Posterior vena cava (tissue), 2 donors: ENCODE measurements at places on chromosomes 3 and 15. TPM values are rescaled to one million over a fixed set of nuclear protein-coding genes. Genes with fewer than 3 reads are reported as not detected.

DNA sequence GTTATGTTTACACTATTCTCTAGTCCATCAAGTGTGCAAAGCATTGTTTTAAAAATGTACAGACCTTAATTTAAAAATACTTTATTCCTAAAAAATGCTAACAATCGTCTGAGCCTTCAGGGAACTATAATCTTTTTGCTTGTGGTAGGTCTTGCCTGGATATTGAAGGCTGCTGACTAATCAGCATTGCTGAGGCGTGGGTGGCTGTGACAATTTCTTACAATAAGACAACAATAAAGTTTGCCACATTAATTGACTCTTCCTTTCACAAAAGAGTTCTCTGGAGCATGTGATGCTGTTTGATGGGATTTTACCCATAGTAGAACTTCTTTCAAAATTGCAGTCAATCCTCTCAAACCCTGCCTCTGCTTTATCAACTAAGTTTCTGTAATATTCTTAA is 384.0 kb upstream of the TGFBR2 start:
- DNase-seq, result no peak

DNA sequence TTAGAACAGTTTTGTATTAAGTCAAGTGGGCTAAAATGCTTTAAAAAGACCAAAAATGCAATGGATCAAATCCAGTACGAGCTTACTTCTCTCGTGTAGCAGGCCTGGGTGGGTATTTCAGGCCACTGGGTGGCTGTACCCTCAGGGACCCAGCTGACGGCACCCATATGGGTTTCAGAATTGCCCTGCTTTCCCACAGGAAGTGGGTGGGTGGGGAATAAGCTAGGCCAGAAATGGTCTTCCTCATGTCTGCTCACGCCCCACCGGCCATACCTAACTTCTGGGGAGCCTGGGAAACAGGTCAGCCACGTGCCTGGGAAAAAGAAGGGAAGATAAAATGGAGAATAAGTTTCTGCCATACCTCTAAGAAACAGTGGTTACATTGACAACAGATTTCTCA is 20.3 kb downstream of the GPR160 start:
- DNase-seq, result no peak

DNA sequence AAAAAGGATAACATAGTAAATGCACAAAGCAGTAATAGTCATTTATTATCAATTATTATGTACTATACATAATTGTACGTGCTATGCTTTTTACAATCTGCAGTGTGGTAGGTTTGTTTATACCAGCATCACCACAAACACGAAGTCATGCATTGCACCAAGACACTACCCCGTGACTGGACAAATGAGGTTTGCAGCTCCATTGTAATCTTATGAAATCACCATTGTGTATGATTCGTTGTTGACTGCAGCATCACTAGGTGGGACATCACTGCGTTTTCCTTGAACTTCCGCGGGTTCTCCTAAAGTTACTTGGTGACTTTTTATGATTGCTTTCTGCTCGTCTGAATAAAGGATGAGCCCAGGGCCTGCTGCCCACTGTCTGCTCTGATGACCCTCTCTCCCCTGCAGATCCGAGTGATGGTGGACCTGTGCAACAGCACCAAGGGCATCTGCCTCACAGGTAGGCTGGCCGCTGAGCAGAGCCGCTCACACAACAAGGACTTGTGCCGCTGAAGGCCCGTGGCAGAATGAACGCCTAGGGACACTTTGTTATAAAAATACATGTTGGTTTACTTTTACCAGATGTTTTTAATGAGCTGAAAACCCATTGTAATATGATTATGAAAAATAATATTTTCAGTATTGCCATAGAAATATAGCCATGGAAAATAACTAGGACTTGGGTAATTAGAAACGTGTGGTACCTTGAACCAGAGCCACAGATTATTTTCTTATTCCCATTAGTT is 35.8 kb downstream of the GLDN start:
- DNase-seq, result no peak

DNA sequence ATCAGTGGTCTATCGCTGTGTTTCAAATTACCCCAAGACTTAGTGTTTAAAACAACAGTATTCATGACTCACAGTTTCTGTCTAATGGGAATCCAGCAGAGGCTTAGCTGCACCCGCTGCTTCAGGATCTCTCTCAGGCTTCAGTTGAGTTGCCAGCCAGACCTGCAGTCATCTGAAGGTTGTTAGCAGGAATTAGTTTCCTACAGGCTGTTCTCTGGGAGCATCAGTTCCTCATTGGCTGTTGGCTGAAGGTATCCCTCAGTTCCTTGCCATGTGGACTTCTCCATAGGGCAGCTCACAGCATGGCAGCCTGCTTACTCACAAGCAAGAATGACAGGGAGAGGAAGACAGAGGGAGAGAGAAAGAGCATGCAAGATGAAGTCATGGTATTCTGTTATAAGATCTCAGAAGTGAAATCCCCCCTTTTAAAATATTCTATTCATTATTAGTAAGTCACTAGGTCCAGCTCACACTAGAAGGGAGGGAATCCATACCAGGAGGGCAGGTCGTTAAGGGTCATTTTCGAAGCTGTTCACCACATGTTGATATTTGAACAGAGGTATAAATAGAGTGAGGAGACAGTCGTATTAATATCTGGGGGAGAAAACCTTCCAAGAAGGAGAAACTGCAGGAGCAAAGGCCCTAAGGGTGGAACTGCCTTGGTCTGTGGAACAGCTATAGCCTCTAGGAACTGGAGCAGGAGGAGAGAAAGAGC is 473.9 kb upstream of the PPP2R3A start:
- DNase-seq, result no peak

- no peak for DNase-seq
These were observed 44.0 kb downstream of the ZBTB38 start for GRCh38 chr3:141412087-141412935.

C3orf85 gene
- not detected for total RNA-seq

PLEKHO2 gene
- 50.1 TPM for total RNA-seq

ATP13A5 gene
- total RNA-seq, result not detected
